Sciatic nerve (tissue), 2 donors: ENCODE measurements at places on chromosomes 7 and 10. TPM values are rescaled to one million over a fixed set of nuclear protein-coding genes. Genes with fewer than 3 reads are reported as not detected.

The CDNF gene
- 3.5 TPM for total RNA-seq

The ABCB4 gene
- 3.3 TPM for total RNA-seq

The SLC12A9 gene
- 28.7 TPM for total RNA-seq

The IFT22 gene
- 18.8 TPM for total RNA-seq

The TRIM50 gene
- total RNA-seq = 0.71 TPM

The MUC12 gene
- total RNA-seq = not detected

The ZNF804B gene
- total RNA-seq = not detected

The KIF20B gene
- total RNA-seq = 6.7 TPM

The PIP gene
- total RNA-seq = not detected

The INA gene
- not detected for total RNA-seq

The MARVELD1 gene
- 59.5 TPM for total RNA-seq

The LRRD1 gene
- not detected for total RNA-seq

The PDZD8 gene
- 55.2 TPM for total RNA-seq

The HOXA13 gene
- total RNA-seq = 0.18 TPM

The CALY gene
- 0.98 TPM for total RNA-seq

The FAM180A gene
- 8.0 TPM for total RNA-seq

The PTPRE gene
- 53.0 TPM for total RNA-seq

The CALHM1 gene
- not detected for total RNA-seq

The AGR2 gene
- 0.40 TPM for total RNA-seq

The SLC16A12 gene
- total RNA-seq = 10.3 TPM

DNA sequence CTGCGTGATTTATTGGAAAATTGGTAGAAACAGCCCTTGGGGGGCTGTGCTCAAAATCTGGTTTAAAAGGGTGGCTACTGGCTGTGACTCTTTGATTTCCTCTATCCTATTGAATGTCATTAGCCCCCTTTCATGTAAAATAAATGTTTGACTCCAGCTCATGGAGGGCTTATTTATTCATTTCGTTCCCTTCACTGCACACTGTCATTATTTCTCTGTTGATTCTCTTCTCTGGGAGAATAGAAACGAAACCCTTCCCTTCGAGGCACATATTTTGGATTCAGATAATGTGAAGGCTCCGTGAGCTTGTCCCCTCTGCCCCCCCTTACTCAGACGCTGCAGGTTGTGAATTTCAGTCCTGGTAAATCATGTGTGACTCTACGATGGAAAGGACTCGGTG is 203.9 kb upstream of the GPR26 start:
- DNase-seq = no peak

- DNase-seq = no peak
Observed at GRCh38 chr10:9860045-9860444, 1157.6 kb upstream of the CELF2 start.

DNA sequence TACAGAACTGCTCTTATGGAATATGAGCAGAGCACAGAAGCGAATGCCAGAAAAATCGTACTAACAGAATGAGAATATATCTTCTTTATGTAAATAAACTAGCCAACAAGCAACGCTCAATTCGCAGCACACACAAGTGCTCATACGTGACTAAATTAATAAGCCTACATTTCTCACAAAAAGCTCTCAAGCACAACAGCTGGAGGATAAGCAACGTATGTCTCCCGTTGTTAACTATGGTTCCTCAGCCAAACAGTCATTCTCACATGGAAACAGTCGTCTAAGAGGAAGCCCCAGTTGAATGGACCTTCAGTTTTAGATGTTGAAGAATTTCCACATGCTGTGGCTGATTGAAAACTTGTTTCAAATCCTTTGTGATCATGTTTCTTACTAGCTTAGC is 110.4 kb downstream of the PKD1L1 start:
- DNase-seq = no peak

GRCh38 chr10:17033529-17034260 is 95.9 kb downstream of the CUBN start:
- DNase-seq = no peak

GRCh38 chr7:4479367-4480039 is 202.6 kb upstream of the FOXK1 start:
- DNase-seq = no peak

DNA sequence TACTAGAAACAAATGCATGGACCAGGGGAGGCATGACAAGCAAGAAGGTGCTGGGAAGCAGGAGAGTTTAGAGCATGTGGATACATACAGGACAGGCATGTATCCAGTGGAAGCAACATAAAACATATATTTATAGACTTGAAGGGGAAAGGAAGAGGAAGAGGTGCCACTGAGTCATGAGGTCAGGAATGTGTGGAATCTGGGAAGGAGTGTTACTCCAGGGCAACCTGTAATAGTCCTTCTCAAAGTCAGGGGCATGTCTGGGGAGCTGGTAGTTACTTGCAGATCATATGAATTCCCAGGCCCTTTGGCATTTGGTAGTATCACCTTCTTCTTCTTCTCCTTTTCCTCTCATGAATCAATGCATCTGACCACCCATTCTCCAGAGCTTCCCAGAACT is 246.6 kb downstream of the XPNPEP1 start:
- no peak for DNase-seq

DNA sequence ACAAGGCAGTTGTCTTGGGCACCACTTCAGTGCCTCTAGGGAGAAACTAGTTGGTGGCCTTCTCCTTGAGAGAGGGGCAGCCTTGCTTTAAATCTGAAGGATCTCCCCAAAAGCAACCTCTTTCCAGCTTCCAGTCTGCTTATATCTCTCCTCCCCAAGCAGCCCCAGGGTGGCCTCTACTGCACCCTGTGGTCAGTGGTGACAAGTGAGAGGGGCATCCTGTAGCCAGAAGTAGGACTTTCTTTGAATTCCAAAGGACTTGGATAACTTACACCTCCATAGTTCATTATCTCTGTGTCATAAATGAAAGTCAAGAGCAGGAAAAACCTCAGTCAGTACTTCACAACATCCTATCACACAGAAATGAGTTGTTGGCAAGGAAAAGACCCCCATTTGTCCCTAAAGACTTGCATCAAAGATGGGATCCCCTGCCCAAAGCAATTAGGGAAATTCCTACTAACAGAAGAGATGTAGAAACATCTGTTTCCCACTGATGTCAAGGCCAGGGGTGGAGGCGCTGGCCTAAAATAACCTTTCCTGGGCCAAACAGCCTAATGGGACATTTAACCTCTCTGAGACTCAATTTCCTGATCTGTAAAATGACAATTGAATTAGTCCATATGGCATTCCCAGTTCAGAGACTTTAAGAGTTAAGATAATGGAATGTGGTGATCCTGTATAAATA is 44.0 kb upstream of the ANKRD1 start:
- no peak for DNase-seq

- peak; percentile 92 for DNase-seq
Observed at GRCh38 chr7:64307254-64308015, 6.3 kb upstream of the ZNF736 start.

GRCh38 chr7:105408791-105409410 is 20.2 kb upstream of the SRPK2 start:
- no peak for DNase-seq

- no peak for DNase-seq
Observed at GRCh38 chr10:5089865-5090264, 4.3 kb upstream of the AKR1C3 start.

GRCh38 chr10:123797813-123798212 is 93.8 kb downstream of the CPXM2 start:
- no peak for DNase-seq

GRCh38 chr7:87416682-87417587 is 58.5 kb downstream of the ABCB4 start:
- peak; percentile 73 for DNase-seq

GRCh38 chr7:24972991-24973390 is 7.0 kb downstream of the OSBPL3 start:
- DNase-seq = no peak

GRCh38 chr10:49457686-49458085 is 61.8 kb upstream of the DRGX start:
- DNase-seq = no peak

DNA sequence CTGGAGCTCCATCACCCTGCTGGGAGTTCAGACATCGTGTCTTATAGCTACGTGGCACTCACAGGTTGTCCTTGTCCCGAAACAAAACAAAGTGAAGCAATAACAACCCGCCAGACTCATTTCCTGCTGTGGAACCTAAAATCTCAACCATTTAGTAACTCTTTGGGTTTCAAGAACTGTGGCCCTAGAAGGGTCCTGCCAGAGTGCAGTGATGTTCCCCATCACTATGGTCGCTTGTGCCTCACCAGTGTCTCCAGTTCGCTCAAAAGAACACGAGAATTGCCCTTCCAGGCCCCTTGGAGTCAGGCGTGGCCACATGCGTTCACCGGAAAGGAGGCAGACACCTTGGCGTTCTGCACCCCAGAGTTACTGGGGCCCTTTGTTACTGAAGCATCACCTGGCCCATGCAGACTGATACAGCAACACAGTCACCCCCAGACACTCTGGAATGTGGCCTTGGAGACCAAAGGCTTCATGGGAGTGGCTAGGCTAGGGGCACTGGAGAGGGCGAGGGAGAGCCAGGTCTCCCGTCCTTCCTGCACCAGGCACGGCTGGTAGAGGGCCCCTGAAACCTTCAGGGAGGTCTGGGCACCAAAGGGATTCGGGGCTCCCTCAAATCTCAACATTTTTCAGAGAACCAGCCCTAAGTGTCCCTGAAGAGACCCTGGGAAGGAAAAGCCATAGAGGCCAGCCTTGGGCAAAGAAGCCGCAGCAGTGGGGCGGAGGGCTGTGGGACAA is 908 bp downstream of the CRYGN start:
- DNase-seq = peak; percentile 53

DNA sequence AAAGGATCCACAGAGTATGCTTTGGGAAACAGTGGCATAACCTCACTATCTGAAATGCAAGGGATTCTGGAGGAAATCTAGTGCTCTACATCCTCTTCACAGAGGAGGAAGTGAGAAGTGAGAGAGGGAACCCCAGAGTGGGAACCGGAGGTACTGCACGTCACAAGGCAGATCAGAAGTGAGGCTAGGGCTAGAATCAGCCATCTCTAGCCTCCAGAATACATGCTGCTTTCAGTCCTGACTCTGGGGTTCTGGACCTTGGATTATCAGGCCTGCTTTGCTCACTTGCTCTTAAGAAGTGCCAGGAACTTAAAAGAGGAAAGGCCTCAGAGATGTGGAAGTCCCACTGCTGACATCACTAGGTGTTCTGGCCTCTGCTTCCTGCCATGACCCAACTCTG is 25.7 kb downstream of the ZNF503 start:
- no peak for DNase-seq

DNA sequence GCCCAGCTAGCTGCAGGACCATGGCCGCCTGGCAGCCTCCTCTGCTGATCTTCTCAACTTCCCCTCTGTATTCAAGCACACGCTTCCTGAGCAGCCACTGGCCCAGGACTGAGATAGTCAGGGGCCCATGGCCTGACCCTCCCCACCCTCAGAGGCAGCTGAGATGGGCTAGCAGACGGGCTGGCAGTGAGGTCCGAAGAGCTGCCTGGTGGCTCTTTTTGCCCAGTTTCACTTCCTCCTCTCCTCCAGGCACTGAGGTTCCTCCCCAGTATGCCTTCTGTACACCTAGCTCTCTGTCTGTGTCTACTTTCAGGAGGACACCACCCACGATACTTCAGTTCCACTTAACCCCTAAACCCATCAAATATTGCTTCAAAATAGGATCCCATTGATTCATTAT is 395.6 kb downstream of the TNS3 start:
- DNase-seq = no peak

GRCh38 chr7:149769915-149770314 is 3.5 kb downstream of the ZNF467 start:
- DNase-seq = no peak

DNA sequence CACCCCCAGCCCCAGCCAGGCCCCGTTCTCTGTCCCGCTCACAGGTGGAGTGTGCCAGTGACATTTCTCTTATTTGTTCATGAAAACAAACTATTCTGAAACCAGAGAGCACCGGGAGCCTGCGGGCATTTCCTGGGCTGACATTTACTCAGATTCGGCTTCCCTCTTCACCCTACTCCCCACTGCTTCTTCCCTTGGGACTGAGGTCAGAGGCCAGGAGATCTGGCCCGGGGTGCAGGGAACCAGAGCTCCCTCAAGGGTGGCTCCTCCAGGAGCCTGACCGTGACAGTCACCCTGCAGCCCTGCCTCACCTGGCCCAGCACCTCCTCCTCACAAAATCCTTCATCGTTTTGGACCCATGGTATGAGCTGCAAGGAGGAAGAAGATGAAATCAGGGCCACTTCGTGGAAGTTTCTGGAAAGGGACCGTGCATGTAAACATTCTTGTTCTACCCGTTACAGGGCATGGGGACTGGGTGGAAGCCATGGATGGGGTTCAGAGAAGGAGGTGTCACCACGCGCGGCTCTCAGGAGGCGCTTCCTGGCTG is 12.2 kb downstream of the BHLHA15 start:
- DNase-seq = no peak

GRCh38 chr10:774661-775244 is 85.3 kb upstream of the DIP2C start:
- no peak for DNase-seq

DNA sequence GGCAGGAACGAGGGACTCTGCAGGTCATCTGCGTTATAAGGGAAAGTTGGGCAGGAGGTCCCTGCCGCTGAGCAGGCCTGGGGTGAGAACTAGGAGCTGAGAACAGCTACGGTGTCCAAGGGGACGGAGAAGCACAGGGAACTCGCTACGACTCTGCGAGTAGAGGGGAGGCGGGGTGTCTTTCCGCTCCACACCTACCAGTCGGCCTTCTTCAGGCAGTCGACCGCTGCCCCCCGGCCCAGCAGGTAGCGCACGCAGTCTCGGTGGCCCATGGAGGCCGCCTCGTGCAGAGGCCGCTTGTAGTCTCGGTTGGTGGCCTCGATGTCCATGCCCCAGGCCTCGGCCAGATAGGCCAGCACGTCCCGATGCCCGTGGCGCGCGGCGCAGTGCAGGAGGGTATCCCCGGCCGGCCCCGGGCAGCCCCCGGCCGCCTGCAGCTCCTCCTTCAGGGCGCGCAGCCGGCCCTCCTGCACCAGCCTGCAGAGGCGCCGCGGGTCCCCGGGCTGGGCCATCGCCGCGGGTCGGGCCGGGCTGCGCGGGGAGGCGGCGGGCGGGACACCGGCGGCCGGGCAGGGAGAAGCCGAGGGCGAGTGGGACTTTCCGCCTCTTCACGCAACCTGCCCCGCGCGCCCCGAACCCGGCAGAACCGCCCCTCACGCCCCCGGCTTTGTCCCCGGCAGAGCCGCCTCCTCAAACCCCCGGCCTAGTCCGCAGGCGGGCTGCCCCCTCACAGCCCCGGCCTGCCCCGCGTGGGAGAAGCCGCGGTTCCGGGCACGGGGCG is 660 bp downstream of the ANKRD16 start:
- DNase-seq = no peak

GRCh38 chr7:42380401-42380800 is 143.4 kb upstream of the GLI3 start:
- no peak for DNase-seq

DNA sequence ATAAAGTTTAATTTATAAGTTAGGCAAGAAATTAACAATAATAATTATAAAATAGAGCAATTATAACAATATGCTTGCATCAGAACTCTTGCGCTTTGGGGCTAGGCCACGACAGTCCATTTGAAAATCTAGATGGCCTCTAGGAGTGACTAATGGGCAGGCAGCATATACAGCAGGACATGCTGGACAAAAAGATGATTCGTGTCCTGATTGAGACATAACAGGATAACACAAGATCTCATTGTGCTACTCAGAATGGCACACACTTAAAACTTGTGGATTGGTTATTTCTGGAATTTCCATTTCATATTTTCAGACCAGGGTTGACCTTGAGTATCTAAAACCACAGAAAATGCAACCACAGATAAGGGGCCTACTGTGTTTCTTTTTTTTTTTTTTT is 27.5 kb downstream of the CTNNA3 start:
- no peak for DNase-seq
